ENCODE measurements at places on chromosomes 16 and 17. TPM values are rescaled to one million over a fixed set of nuclear protein-coding genes. Genes with fewer than 3 reads are reported as not detected.

DNA sequence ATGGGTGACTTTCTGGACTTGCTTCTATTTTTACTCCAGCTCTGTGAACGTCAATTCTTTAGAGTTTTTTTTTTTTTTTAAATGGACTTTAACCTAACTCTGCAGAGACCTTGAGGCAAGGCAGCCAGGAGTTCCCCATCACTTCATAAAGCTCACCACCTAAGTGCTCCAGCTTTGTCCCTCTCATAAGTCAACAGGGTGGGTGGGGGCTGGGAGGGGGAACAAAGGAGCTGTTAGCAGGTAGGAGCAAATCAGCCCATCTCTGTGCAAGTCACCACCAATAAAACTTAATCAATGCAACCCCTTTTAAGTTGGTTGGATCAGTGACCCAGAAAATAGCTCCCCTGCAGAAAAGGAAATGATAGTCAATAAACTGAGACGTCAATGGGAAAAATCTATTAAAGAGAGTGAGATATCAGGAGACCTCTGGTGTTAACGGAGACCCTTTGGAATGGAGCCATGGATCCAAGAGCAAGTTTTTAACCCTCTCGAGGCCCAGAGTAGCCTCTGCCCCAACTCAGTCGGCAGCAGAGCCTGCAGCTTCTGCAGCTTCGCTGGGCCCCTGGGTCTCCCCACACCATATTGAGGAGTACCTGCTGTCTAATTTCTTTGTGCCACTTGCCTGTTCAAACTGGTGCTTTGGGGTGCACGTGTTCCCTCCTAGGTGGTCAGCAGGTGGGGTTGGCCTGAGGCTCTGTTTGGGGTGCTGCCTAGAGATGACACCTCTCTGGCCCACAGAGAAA is 27.6 kb upstream of the ETV4 start:
- no peak for DNase-seq

- DNase-seq: no peak
Measured at GRCh38 chr16:56517206-56517605, 2.6 kb downstream of the BBS2 start.

DNA sequence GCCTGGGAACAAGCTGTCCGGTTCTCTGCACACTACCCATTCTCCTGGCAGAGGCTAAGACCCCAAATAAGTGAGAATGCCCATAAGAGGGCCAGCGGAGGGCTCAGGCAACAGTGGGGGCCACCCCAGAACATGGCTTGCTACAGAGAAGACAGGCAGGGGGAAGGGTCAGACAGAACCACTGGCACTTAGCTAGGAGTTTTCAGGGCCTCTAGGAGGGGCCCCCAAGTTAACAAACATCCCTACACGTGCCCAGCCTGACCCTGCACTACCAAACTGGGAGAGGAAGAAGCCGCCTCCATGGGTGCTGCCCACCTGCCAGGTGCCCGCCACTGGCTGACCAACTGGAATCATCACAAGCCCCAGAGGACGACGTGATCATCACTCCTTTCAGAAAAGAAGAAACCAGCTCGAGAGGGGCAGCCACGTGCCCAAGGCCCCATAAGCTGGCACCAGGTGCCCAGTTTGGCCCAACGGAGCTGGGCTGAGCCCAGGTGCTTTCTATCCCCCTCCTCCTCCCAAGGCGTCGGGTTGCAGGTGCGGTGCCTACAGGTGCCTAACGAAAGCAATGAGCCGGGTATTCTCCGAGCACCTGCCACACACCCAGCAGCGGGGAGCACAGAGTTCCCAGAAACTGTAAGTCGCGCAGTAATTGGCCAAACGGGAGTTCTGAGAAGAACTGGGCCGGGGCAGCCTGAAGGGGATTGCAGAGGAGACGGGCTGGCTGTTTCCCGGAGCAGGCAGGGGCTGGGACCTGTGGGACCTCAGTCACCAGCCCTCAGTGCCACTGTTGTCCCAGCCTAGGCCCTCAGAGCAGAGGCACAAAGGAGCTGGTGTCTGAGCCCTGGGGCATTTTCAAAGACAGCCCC is 13.2 kb downstream of the RPH3AL start:
- peak; percentile 48 for DNase-seq

DNA sequence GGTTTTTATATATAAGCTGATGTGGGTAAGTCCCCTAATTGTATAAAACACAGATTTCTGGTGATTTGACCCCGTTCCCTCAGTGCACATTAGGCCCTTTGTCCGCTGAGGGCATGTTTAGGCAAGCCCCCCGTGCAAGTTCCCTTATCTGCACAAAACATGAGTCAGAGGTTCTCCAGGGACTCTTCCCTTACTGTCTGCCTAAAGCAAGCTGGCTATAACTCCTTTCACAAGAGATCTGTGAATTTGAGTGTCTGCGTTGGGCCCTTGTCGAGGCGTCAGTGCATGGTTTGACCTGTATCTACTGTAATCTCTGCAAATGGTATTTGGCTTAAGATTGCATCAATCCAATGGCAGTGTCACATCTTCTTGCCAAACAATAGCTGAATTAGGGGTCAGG is 712.8 kb downstream of the CDH8 start:
- DNase-seq: no peak

GRCh38 chr17:13885953-13886889 is 183.1 kb upstream of the COX10 start:
- DNase-seq: no peak

- DNase-seq: peak; percentile 62
Measured at GRCh38 chr17:2704031-2704889, 7.3 kb downstream of the CLUH start.

ARL4D gene
- 18.6 TPM for total RNA-seq

KRTAP4-5 gene
- total RNA-seq: not detected
